Stimulated activated CD4-positive, alpha-beta T cell treated with anti-CD3 and anti-CD28 coated beads, Interleukin-2, amount 100 ng/mL, for 24 hours (primary cell): ENCODE measurements at places on chromosomes 16 and 17.

DNA sequence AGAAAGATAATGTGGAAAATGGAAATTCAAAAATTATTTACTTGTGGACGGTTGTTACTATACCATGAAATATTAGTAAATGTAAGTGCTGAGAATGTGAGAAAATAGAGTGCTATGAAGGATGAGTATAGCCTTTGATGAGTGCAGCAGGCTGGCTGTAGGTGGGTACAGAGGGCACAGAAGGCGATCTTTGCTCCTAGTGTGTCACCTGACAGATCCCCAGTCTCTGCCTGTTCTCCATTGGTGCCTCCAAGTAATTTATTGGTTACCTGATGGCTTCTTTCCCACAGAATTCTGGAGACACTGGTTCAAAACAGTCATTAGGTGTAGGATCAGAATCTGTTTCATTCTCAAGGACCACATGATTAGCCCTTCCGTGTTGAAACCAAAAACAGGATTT is 28.9 kb downstream of the ABCA9 start:
- DNase-seq, result no peak

DNA sequence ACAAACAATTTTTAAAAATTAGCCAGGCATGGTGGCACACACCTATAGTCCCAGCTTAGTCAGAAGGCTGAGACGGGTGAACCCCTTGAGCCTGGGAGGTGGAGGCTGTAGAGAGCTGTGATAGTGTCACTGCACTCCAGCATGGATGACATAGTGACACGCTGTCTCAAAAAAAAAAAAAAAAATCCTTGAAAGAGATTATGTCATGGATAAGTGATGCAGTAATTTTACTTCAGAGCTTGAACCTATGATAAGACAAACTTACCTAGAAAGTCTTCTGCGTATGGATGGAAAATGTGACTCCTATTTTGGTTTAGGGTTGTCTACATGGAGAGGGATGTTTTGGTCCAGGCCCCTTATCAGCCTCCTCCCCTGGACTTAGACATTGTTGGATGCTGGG is 51.8 kb downstream of the ELAC2 start:
- DNase-seq, result no peak

DNA sequence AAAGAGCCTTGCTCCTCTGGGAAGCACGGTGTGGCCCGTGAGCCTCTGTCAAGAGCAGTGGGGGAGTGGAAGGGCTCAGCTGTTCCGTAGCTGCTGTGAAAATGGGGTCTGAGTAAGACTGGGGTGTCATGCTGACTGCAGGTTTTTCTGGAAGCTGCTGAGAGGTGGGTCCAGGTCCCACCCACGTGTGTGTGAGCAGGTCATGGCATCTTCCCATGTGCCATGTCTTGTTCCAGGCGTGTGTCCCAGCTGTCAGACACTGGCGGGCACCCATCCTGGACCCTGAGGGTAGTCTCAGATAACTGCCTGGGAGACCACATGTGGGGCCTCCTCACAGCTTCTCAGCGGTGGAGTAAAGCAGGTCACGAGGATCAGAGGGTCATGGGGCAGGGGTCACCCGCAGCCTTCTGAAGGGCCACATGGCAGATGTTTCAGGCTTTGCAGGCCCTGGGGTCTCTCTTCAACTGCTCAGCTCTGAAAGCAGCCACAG is 92.9 kb downstream of the NPIPB11 start:
- DNase-seq, result no peak

DNA sequence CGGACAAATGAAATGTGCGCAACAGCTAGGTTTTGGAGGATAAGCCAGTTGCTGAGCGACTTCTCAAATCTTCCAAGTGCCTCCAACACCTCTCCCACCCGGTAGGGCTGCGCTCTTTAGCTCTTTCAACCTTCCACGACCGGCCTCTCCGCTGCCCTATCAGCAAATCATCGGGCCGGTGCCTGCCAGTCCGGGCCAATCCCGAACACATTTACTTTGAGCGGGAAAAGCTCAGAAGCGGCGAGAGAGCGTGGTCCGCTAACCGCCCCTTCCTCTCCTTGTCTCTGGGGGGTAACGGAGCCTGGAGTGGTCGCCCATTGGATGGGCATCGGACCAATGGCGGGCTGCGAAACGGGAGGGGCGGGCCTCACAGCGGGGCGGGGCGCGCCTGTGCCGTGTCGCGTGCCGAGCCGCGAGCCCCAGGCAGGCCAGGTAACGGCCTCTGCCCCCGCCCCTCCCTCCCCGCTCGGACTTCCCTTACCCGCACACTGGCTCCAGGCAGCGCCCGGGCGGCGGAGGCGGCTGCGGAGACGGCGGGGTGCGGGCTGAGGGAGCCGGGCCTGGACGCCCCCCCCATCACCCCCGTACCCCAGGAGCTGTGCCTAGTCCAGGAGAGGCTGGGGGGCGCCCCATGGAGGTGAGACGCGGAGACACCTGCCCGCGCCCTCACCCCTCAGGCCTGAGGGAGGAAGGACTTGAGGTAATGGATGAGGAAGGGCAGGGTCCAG is at the start of gene MEIOC:
Gene MEIOC (plus strand): TSS at position 486 of the 728 bp plus-strand sequence. CDS start 146 bp downstream, at position 632.
- peak; percentile 62 for DNase-seq

DNA sequence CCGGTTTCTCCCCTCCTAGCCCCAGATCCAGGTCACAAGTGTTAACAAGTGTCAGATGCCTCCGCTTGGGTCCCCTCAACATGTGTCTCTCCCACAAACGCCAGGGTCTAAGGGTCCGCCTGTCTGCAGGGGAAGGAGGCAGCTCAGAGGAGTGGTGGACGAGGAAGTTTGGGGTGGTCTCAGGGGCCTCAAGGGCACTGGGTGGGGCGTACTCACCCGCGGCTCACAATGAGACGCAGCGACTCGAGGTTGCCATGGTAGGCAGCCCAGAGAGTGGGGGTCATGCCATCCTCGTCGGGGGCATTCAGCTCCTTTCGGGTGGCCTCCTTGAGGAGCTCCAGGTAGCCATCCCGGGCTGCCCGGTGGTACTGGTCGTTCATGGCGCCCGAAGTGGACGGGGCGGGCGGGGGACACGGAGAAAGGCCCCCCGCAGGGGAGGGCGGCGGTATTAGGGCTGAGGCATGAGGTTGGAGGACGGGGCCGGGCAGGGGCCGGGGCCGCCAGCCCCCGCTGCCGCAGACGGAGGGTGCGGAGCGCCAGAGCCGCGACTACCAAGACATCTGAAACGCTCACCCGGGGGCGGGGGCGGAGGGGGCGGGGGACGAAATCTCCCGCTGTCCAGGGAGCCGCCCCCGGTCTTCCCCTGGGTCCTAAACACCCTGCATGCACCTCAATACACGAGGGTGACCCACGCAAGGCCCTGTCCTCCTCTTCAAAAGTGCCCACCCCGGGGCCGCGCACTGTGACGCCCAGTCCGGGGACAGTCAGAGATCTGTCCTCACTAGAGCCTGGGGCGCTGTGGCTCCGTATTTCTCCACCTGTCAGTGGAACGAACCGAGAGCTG is at the start of gene USH1G:
Gene USH1G (minus strand): TSS at position 562 of the 844 bp plus-strand sequence. CDS start 182 bp downstream, at position 380.
- DNase-seq, result peak; percentile 19

DNA sequence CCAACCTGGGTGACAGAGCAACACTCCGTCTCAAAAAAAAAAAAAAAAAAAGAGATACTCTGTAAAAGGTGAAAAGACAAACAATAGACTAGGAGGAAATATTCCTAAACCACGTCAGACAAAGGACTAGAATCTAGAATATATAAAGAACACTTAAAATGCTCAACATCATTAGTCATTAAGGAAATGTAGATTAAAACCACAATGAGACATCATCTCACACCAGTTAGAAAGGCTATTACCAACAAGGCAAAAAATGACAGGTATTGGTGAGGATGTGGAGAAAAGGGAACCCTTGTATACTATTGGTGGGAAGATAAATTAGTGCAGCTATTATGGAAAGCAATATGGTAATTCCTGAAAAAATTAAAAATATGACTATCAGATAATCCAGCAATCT is 903.1 kb upstream of the SOX9 start:
- no peak for DNase-seq

- DNase-seq, result no peak
Observed at GRCh38 chr17:58043221-58044181, 36.5 kb upstream of the SRSF1 start.

DNA sequence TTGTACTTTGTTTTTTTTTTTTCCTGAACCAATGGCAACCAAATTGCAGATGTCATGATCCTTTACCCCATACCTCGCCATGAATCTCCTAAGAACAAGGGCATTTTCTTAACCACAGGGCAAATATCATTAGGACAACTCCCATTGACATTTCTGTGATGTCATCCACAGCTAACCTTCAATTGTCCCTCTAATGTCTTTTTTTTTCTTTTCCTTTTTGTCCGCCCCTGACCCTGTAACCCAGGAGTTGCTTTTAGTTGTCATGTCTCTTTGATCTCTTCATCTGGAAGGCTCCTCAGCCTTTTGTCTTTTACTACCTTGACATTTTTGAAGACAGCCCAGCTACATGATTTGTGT is 410 bp upstream of the NAGPA start:
- no peak for DNase-seq

- DNase-seq, result no peak
Observed at GRCh38 chr16:61681673-61682072, 354.6 kb downstream of the CDH8 start.

GRCh38 chr17:63537991-63538692 is 12.1 kb upstream of the DCAF7 start:
- peak; percentile 27 for DNase-seq

DNA sequence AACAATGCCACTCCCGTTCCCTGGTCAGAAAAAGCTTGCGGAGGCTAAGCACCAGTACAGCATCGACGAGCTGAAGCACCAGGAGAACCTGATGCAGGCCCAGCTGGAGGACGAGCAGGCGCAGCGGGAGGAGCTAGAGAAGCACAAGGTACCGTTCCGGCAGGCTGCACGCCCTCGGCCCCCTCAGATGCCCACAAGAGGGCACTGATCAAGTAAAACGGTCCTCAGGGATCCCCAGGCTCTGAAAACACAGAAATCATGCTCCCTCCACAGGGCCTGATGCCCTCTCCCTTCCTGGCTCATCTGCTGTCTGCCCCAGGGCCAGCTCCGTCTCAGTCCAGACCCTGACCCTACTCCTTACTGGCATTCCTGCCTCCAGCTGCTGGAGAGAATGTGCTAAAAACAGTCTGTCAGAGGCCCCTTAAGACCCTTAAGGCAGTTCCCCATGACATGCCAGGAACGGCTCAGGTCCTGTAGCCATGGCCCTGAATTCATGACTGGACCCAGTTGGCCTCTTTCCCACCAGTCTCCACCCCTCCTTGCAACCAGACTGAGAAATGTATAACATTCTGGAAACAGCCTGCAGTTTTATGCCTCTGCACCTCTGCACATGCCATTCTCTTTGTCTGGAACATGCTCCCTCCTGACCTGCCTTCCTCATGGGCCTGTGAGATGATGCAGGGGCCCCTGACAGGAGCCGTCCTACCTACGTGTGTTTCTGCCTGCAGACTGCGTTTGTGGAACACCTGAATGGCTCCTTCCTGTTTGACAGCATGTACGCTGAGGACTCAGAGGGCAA is 21.8 kb downstream of the DRC3 start:
- DNase-seq, result peak; percentile 35

GRCh38 chr16:4481526-4481925 is 5.3 kb downstream of the HMOX2 start:
- DNase-seq, result no peak

- no peak for DNase-seq
Observed at GRCh38 chr16:57667526-57668262, 412 bp upstream of the ADGRG3 start.

DNA sequence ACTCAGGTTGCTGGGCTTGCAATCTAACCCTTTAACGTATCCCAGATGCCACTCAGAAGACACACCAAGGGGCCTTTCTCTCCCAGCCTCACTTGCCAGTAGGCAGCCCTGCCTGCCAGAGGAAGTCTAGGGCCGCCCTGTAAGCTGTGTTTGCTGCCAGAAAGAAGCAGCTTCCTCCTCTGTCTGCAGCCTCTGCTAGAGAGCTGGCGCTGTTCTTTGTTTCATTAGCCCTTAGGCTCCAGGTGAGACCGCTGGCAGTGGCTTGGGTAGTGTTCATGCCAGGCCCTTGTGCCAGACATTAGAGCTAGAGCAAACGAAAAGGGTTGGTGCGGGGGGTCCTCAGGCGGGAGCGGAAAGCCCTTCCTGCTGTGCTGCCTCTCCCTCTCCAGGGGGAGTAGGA is 8.9 kb downstream of the CTRL start:
- DNase-seq, result no peak

GRCh38 chr16:50458667-50459495 is 89.3 kb upstream of the NKD1 start:
- no peak for DNase-seq

DNA sequence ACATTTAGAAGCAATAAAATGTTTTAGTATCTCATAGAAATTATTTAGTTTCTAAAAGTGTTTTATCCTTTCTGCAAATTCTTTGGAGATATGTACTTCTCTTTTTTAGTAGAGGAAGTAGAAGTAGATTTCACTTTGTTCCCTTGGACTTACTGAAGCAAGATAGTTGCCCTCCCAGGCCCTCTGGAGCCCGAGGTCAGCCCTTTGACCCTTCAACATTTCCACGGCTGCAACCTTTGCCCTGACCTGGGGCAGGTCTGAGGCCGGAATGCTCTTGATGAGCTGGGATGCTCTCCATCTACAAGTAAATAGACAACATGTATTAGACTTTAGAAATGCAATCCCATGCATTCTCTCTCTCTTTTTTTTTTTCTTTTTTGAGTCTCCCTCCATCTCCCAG is 167.5 kb downstream of the CDK5R1 start:
- no peak for DNase-seq
